ENCODE measurements at places on chromosomes 11 and 22. TPM values are rescaled to one million over a fixed set of nuclear protein-coding genes. Genes with fewer than 3 reads are reported as not detected.
A peak's percentile ranks its signal among the peaks of the same experiment; 100 is the strongest.

- DNase-seq, result peak; percentile 71
Measured at GRCh38 chr11:119691020-119691666, 37.9 kb downstream of the NECTIN1 start.

The OR5P2 gene
- total RNA-seq, result not detected

GRCh38 chr11:85902353-85902752, 47.2 kb downstream of the CCDC83 start:
- DNase-seq, result no peak

The SYT13 gene
- not detected for total RNA-seq

GRCh38 chr22:24716602-24717001, 57.9 kb downstream of the PIWIL3 start:
- no peak for DNase-seq
